ENCODE measurements at places on chromosomes 13 and 19.

- DNase-seq: peak; percentile 56
Measured at GRCh38 chr13:113393563-113394338, 29.8 kb upstream of the GRTP1 start.

- no peak for DNase-seq
Measured at GRCh38 chr13:108226184-108226583, 8.0 kb downstream of the ABHD13 start.

- no peak for DNase-seq
Measured at GRCh38 chr19:51127032-51127431, 2.3 kb downstream of the SIGLEC9 start.

DNA sequence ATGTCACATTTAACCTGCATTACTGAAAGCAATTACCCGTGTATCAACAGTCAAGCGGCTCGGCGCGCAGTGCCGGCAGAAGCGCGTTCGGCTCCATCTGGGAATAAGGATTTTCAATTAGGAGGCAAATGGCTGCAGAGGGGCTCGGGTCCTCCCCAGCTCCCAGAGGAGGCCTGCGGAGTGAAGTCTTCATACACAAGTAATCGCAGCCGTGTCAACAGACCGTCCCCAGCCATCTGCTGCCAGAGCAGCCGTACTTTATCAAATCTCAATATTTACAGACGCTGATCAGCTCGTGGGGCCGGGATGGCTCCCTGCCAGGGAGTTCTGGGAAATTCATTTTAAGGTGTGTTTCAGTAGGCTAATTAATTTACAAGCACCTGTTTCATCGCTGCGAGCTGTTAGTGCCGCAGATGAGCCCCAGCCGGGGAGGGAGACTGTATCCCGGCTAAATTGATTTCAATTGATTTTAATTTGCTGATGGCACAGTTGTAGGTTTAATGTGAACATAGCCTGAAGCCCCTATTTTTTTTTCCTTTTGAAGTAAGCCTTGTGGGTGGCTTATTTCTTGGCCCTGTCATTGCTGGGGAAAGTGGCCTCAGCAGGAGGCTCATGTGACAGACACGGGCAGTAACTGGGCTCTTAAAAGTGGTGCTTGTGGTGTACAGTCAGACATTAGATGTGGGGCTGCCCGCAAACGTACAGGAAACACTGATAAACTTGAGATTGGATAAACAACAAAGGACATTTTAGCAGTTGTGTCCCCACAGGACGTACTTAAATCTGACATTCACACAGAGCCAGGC is 252.7 kb downstream of the TEX29 start:
- DNase-seq: no peak

DNA sequence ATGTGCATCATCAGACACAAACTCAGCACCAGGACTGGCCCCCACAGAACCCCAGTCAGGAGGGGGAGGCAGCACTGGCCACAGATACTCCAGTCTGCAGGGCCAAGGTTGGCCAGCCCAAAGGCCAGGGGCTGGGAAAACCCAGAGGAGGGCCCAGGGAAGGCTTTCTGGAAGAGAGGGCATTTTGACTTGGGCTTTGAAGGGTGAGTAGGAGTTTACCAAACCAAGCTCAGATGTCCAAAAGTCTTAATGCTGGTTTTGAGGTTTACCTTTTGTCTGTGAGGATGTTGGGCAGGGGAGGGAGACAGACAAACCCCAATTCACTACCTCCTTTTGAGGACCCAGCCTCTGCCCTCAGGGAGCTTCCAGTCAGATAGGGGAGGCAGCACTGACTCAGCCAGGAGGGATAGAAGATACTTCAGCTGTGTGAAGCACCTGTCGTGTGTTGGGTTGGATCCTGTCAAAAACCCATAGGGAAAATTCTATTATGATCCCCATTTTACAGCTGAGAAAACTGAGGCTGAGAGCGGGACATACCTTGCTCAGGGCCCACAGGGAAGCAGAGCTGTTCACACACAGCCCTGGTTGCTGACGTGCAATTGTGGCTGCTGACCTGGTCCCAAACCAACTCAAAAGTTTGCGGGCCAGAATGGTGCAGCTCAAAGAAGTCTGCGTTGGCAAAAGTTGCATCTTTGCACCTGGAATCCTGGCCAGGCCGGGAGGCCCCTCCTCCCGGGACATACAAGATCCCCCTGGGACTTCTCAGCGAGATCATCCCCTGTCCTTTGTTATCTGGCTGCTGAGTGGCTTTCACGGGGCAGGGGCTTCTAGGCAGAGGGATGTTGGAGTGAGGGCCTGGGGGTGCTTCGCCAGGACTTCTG is 13.1 kb downstream of the CILP2 start:
- no peak for DNase-seq

GRCh38 chr13:112181336-112182067 is 114.6 kb downstream of the SOX1 start:
- no peak for DNase-seq

DNA sequence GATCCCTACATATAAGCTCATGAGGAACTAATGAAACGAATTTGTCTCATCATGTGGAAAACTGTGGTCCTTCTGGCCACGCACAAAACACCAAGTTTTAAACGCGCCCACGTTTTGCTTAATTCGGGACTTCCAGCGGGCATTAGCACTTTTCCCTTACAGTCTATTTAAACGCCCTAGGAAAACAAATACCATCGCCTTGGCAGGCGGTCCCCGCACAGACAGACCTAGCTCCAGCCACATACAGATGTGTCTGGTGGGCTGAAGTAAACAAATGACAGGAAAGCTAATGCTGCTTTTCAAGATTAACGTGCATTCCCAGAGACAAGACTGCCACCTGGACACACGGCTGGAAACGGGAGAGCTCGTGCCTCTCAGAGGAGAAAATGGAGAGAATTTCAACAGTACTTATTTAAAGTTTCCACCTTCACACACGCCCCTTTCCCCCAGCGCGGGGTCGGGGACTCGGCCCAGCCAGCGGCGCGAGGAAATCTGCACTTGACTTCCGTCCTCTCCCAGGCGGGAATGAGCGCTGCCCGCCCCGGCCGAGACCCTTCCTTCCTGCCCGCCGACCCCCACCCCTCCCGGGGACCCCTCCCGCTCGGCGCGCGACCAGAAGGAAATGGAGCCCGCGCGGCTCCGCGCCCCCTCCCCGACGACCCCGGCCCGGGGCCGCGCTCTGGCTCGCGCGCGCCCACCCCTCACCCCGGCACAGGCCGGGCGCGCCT is 931 bp downstream of the USP12 start:
- DNase-seq: peak; percentile 8

DNA sequence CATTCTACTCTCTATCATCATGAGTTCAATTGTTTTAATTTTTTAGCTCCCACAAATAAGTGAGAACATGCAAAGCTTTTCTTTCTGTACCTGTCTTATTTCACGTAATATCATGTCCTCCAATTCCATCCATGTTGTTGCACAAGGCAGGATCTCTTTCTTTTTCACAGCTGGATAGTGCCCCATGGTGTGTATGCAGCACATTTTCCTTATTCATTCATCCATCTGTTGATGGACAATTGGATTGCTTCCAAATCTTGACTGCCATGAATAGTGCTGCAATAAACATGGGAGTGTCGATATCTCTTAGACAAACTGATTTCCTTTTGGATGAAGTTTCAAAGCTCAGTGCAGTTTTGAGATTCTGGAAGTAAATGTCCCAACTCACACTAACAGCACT is 326.9 kb downstream of the FGF9 start:
- no peak for DNase-seq

- DNase-seq: peak; percentile 98
Measured at GRCh38 chr13:100392709-100393630, 195.6 kb downstream of the GGACT start.

- no peak for DNase-seq
Measured at GRCh38 chr19:1474011-1474764, 4.8 kb downstream of the C19orf25 start.

- no peak for DNase-seq
Measured at GRCh38 chr13:42394711-42395085, 122.7 kb downstream of the AKAP11 start.

All from HCT116 (cell line).